ENCODE measurements at places on chromosomes 7 and 10.

- no peak for DNase-seq
These were observed 3.8 kb downstream of the KMT2E start for GRCh38 chr7:105017657-105018365.

DNA sequence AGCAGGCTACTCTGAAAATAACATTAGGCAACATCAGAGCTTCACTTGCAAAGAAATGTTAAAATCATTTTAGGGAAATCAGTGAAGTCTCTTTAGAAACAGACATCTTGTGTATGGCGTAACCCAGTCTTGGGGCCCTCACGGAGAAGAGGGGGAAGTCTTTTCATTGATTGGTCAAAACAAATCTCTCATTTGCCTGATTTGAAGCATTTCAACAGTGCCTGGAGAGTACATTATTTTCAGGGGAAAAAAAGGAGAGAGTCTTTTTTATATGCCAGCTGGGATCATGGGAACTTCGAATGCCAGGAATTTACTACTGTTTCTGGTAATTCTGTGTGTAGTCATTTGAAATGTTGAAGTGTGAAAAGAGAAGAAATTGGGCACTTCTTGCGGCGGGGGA is 471.4 kb downstream of the PLXDC2 start:
- DNase-seq = no peak

- DNase-seq = no peak
These were observed 25.3 kb downstream of the ANXA8 start for GRCh38 chr10:47458466-47459154.

DNA sequence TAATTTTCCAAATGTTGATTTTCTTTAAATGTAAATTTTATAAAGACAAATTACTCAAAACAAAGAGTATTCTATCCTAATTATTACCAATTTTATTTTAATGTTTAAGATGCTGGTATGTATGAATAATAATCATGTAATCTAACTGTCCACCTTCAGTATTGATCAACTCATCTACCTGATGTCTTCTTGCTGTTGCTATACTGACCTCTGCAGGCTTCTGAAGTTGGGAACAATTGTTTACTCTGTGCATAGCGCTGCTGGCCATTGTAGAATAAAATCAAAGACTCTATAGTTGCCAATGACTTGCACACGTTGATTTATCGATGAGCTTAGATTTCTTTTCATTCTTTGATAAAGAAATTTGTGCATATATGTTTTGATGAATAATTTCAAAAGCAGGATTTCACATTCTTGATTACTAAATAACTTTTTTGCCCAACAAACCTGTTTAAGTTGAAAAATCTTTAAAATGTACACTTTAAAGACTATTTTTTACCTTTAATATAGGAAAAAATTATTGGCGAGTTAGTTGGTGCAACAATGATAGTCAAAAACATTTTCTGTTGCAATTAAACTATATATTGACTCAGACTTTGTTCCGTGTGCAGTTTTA is 282.3 kb downstream of the TFEC start:
- no peak for DNase-seq

GRCh38 chr7:99525713-99526440 is 21.4 kb downstream of the ZKSCAN5 start:
- no peak for DNase-seq

- DNase-seq = no peak
These were observed 122.5 kb downstream of the KIAA1217 start for GRCh38 chr10:24331457-24331856.

GRCh38 chr7:100641463-100641859 is at the start of gene TFR2:
TSS of gene TFR2 (minus strand) at chr7:100641552. CDS start at chr7:100641509, 43 bp downstream.
- no peak for DNase-seq

Measured in stimulated activated CD4-positive, alpha-beta T cell treated with anti-CD3 and anti-CD28 coated beads, TNF-alpha, amount 100 ng/mL, for 1 hour (primary cell).